CD4-positive, alpha-beta T cell treated with Interleukin-10 for 1 hour (primary cell): ENCODE measurements at places on chromosomes 7 and 10.

DNA sequence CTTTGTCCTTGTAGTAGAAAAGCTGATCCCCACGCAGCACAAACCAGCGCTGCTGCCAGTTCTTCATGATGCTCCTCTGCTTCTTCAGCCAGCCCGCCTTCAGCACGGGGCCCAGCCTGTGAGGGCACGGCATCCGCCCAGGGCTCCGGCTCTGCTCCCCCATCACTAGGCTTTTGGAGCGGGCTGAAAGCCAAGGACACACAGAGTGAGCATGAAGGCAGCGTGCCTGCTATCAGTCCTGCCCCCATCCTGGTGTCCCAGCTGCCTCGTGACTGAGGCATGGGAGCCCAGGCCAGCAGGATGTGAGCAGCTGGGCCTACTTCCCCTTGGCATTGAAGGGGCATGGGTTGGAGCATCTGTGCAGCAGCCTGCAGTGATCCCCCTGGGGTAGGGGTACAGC is 21.9 kb downstream of the ARHGAP22 start:
- DNase-seq: no peak

DNA sequence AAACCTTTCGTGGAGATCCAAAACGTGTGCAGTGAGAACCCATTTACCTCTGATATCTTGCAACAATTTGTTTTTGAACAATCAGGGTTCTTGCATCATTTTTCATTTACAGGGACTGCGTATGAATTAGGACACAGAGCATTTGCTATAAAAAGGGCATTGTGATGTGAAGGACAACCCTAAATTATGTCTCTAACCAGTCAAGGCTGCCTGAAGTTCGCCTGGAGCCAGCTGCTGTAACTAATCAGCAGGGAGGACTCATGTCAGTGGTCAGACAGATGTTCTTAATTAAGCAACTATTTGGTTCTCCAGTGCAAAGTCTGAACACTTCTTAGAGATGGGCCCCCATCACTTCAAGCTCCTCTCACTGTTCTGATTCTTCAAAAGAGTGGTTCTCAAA is 674.8 kb downstream of the KCNMA1 start:
- no peak for DNase-seq

DNA sequence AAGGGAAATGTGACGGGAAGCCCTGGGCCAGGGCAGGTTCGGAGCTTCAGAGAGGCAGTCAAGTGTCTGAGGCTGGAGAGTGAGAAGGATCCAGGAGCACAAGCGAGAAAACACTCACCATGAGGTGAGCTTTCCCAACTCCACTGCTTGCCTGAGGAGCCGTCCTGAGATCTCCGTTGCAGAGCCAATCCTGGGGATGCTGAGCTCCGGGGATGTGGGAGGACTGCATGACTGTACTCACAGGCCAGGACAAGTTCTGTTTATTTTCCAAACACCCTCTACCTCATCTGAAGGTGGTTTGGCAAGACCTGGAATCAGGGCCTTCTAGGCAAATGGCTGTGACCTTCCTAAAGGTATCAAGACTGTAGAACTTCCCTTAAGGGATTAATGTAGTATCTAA is 38.7 kb downstream of the GLI3 start:
- no peak for DNase-seq

GRCh38 chr10:119457966-119458766 is 84.4 kb downstream of the RGS10 start:
- no peak for DNase-seq

DNA sequence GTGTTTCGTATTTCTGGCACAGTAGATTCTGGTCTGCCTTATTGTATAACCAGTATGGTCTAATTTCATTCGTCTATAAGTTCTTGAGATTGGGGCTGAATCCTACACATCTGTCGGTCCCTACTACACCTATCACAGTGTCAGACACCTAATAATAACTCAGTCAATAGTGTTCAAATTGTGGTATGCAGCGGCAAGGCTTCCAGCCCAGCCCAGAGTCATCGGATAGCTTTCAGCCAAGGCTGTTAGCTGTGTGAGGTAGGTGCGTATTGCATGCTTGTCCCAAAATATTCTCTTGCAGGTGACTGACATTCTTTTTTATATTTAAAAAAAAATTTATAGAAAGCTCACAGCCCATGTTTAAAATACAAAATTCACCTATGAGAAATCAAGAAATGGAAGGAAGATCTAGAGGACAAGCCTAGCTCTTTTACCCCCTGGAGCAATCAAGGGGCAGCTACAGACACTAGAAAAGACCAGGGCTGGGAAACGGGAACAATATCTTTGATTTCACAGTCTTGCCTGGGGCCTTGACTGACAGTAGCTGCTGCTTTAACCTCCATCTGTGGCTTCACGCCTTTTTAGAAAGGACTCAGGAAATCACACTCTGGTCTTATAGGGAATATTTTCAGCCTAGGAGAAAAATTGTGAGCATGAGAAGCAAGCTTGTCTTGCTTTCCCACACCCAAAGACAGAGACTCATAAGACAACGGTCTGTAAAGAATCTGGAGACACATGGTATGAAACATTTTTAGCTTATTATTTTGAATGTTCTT is 9.5 kb upstream of the ASB4 start:
- DNase-seq: no peak

GRCh38 chr10:43190775-43191174 is 52.5 kb downstream of the CSGALNACT2 start:
- no peak for DNase-seq

DNA sequence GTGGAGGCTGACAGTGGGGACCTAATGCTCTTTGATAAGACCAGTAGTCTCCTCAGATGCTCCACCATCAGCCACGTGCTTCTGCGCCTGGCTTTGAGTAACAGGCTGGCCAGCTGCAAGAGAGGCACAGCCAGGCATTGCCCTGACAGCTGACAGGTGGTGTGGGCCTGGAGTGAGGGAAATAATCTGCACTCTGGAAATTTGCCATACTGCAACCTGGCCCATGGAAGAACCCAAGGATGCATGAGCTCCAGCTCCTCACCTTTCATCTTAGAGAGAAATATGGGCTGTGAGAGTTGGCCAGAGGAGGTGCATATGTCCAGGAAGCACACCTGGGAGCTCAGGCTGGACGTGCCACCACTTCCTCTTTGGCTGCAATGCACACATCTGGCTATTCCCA is 118.9 kb downstream of the PLXDC2 start:
- DNase-seq: no peak

DNA sequence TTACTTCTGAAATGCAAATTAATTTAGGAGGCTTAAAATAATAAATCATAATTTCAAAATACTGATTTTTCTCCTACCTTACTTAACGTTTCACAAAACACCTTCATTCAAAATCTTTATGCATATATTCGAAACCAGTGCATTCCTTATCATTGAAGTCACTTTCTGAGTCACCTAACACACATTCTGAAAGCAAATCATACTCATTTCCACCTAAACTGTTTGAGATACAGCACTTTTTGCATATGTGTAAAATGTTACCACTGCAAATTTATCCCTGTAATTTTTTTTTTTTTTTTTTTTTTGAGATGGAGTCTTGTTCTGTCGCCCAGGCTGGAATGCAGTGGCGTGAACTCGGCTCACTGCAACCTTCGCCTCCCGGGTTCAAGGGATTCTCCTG is 15.7 kb downstream of the PPP3CB start:
- DNase-seq: no peak

DNA sequence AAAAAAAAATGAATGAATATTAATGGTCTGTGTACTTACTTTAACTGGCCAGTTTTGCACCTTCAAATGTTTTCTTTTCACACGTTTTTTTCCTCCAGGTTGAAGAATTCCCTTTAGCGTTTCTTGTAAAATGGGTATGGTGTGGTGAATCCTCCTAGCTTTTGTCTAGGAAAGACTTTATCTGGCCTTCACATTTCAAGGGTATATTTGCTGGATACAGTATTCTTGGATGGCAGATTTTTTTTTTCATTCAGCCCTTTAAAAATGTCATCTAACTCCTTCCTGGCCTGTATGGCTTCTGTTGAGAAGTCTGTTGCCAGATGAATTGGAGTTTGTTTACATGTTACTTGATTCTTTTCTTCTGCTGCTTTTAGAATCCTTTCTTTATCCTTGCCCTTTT is 10.1 kb downstream of the SLC25A40 start:
- DNase-seq: no peak

DNA sequence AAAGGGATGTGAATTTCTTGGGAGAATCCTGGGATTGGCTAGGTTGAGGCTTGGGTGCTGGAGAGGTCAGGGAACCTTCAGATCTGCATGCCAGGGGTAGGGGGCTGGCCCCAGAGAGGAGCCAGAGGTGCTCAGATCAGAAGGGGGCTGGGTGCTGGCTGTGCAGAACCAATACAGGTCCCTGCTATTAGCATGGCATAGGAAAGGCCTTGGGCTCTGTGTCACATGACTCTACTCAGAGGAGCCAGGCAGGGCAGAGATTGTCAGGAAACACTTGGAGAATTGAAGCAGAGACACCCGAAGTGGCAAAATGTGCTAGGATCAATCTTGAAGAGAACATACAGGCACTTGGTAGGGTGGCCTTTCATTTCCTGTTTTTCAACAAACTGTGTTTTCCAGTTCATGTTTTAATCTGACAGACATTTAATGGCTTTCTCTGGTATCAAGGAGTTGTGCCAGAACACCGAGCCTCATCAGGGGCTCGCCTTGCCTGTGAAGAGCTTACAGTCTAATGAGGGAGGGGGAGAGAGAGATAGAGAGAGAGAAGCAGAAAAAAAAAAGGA is 498.9 kb downstream of the RPS24 start:
- DNase-seq: no peak

- no peak for DNase-seq
Observed at GRCh38 chr10:94137747-94138146, 144.0 kb downstream of the PLCE1 start.

DNA sequence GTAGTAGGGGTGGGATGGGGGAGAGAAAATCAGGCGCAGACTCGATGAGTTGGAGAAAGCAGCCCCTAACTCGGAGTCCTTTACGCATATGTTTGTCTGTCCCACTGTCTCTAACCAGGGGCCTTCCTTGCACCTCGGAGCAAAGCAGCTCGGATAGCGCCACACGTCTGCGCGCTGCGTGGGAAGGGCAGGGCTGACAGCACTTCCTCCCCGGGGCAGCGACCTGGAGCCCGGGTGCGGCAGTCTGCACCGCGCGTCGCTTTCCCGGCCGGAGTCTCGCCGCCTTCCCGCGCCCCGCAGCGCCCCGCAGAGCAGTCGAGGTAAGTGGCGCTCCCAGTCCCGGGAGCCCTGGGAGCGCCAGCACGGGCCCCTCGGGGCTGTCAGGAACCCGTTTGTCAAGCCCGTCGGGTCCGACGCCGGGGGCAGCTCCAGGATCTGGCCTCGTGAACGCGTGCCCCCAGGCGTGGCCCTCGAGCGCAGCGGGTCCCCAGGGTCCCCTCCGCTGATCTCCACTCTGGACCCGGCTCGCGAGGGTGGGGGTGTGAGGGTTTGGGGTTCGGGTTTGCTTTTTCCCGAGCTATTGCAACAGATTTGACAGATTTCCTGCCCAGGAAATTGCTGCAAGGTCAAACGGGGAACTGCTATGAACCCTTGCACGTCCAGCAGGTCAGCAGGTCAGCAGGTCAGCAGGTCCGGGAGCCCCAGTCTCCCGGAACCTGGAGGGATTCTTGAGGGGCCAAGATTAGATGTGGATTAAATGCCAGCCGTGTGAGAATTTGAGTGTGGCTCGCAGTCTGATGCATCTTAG is 597 bp downstream of the APBB1IP start:
- DNase-seq: peak; percentile 75

DNA sequence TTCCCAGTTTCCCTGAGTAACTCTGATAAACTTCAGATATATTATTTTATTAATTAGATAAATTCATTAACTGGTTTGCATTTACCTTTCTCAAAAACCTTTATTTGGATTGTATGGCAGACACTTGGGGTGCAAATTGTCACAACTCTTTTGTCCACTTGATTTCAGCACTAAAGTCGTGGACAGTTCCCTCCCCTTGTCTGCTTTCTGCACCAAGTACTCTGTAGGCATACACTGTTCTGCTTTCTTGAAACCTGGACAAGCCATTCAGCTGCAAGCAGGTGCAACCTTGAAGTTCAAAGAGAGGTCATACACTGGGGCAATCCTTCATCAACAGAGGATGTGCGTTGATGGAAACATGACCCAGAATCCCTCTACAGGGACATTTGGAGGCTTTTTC is 162.9 kb downstream of the ARL5B start:
- DNase-seq: no peak

- DNase-seq: no peak
Observed at GRCh38 chr10:90798482-90798881, 59.4 kb downstream of the HTR7 start.

GRCh38 chr10:33638374-33638773 is 303.9 kb upstream of the NRP1 start:
- no peak for DNase-seq

GRCh38 chr10:32882076-32882475 is 76.0 kb downstream of the ITGB1 start:
- no peak for DNase-seq

DNA sequence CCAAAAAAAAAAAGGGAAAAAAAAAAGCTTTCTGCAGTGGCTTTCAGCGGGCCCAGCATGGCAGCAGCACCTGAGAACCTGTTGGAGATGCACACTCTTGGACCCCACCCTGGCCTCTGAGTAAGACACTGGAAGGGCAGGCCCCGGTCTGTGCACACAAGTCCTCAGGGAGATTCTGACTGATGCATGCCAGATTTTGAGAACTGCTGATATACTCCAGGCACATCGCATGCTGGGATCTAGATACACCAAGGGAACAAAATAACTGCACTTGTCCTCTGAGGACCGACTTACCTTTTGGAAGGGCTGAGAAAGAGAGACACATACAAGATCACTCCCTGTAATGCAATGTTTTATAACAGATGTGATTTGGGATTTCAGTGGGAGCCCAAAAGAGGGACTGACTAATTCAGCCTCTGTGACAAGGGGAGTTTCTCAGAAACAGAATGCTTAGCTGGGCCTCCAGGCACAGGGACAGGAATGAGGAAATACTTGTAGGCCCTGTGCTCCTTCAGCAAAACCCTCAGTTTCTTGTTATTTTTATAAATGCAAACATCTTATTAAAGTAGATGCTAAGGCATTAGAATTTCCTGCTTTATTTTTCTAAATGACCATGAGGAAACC is 8.2 kb downstream of the EGFR start:
- DNase-seq: no peak

DNA sequence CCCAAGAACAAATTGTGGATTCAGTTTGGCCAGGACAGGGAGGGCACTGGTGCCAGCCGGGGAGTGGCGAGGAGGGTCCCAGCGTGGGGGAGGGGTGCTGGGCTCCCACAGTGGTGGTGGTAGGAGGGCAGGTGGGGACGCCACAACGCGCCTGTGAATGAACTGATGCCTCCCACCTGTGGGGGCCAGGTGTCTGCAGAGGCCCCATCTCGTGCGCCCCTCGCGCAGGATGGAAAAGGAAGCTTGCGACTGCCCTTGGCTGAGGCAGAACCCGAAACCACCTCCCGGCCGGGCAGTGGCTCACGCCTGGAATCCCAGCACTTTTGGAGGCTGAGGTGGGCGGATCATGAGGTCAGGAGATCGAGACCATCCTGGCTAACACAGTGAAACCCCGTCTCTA is 72.0 kb downstream of the MICALL2 start:
- no peak for DNase-seq
